ENCODE measurements at places on chromosomes 16 and 17.

- no peak for DNase-seq
Observed at GRCh38 chr16:67865318-67865717, 7.5 kb upstream of the EDC4 start.

DNA sequence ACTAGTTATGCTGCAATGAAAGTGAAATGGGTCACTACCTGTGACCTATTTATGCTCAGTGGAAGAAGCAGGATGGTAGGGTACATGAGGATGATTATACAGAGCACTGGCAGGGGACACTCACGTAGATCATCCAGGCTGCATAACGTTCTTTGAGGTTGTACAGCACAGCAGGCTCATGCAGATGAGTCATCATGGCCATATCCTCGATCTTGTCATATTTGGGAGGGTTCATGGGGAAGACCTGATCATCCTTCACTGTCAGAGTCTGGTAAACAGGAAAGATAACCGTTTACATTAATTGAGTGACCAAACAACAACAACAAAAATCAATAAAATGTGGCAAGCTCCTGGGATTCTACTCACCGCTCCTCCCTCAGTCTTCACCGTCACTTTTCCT, 2.1 kb downstream of the MYH2 start:
- DNase-seq: no peak

GRCh38 chr16:66588981-66589713, 9.9 kb downstream of the CMTM2 start:
- DNase-seq: no peak

GRCh38 chr16:89192956-89193575, 7.3 kb downstream of the SLC22A31 start:
- DNase-seq: no peak

GRCh38 chr17:10944819-10945218, 106.9 kb upstream of the PIRT start:
- DNase-seq: no peak

All from NCI-H2227 treated with DMSO at 0.1 percent for 48 hours (cell line).